ENCODE measurements at places on chromosomes 4 and X. TPM values are rescaled to one million over a fixed set of nuclear protein-coding genes. Genes with fewer than 3 reads are reported as not detected.

Gene CSAG1
- total RNA-seq: not detected

Gene ITIH6
- not detected for total RNA-seq

DNA sequence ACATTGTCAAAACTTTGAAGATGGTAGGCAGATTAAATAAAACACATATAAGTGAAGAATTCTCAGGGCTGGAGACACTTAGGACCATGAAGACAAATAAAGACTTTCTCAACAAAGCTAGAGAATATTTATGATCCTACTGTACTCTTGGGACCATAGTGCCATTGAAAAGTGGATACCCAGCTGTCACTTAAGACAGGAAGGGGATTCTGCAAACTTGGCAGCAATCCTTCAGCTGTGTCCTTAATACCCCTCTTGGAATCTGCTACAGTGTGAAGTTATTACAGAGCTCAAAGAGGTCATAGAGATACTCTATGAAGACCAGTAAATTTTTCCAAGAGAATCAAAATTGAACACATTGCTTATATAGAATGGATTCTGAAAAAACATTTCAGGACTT, 24.3 kb downstream of the PDE5A start:
- no peak for DNase-seq

GRCh38 chr4:118139241-118139640, 105.0 kb downstream of the NDST3 start:
- no peak for DNase-seq

Measured in activated CD8-positive, alpha-beta T cell treated with anti-CD3 and anti-CD28 coated beads, Interleukin-2, amount 10 ng/mL, durations not matched to agents 7 days and 5 days (primary cell).